Stomach (tissue), 19 donors: ENCODE measurements at places on chromosomes 11 and 22. TPM values are rescaled to one million over a fixed set of nuclear protein-coding genes. Genes with fewer than 3 reads are reported as not detected.

- H3K27ac ChIP-seq: peak overlapping the region; percentile 74
- H3K4me1 ChIP-seq: no peaks in the 10 kb centered on the region
- DNase-seq: no peak
- no peaks in the 10 kb centered on the region for H3K36me3 ChIP-seq
Observed at GRCh38 chr11:85811624-85812023, 683 bp upstream of the SYTL2 start.

DNA sequence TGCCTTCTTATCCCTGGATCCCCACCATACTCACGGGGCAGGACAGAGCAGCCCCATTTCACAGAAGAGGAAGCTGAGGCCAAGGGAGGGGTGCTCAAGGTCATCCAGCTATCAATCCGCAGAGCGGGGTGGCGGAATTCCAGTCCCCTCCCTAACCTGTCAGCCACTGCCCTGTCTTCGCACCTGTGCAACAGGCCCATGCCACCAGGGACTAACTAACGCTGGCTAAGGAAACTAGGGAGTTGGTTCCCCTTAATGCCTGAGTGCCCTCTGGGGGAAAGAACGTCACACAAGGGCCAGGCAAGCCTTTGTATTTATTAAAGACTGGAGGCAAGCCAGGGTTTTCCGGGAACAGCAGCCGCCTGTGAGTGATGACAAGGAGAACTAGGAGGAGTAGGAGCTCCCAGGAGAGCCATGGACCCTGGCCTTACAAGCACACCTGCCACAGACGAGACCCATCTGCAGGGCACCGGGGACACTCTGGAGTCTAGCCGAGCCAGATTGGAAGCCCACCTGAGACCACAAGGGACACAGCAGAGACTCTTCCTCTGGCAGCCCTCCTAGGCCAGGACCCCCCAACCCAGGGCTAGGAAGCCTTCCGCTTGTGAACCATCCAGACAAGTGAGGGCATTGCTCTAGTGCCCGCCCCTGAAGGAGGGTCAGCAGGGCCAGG is 64.4 kb downstream of the MYH9 start:
- H3K27ac ChIP-seq: peak overlapping the region; percentile 95
- H3K27me3 ChIP-seq: no peaks in the 10 kb centered on the region
- H3K36me3 ChIP-seq: peaks cover 89% of the 10 kb centered on the region
- peaks cover 59% of the 10 kb centered on the region for H3K4me1 ChIP-seq

- no peak overlapping the region for H3K27ac ChIP-seq
- H3K4me1 ChIP-seq: peaks cover 46% of the 10 kb centered on the region
- peaks cover 52% of the 10 kb centered on the region for H3K36me3 ChIP-seq
- H3K4me3 ChIP-seq: no peak overlapping the region
Observed at GRCh38 chr11:61297746-61298145, 2.6 kb upstream of the VWCE start.

- H3K4me1 ChIP-seq: no peaks in the 10 kb centered on the region
- H3K36me3 ChIP-seq: no peaks in the 10 kb centered on the region
- H3K27ac ChIP-seq: no peak overlapping the region
- H3K4me3 ChIP-seq: no peak overlapping the region
- H3K27me3 ChIP-seq: no peaks in the 10 kb centered on the region
Observed at GRCh38 chr11:20966489-20966888, 297.1 kb downstream of the NELL1 start.

GRCh38 chr11:44324749-44325525 is 15.0 kb upstream of the ALX4 start:
- peaks cover under 1% of the 10 kb centered on the region for H3K4me1 ChIP-seq
- peaks cover 100% of the 10 kb centered on the region for H3K27me3 ChIP-seq
- DNase-seq: no peak
- no peak overlapping the region for H3K27ac ChIP-seq
- no peak overlapping the region for H3K4me3 ChIP-seq

- no peak for DNase-seq
- H3K27me3 ChIP-seq: no peaks in the 10 kb centered on the region
- H3K27ac ChIP-seq: peak overlapping the region; percentile 82
- H3K36me3 ChIP-seq: peaks cover 41% of the 10 kb centered on the region
- no peak overlapping the region for H3K4me3 ChIP-seq
Observed at GRCh38 chr22:36467946-36468345, 13.5 kb downstream of the TXN2 start.

GRCh38 chr22:33139937-33140336 is 81.8 kb upstream of the SYN3 start:
- no peak for DNase-seq
- no peaks in the 10 kb centered on the region for H3K27me3 ChIP-seq
- H3K4me3 ChIP-seq: no peak overlapping the region

DNA sequence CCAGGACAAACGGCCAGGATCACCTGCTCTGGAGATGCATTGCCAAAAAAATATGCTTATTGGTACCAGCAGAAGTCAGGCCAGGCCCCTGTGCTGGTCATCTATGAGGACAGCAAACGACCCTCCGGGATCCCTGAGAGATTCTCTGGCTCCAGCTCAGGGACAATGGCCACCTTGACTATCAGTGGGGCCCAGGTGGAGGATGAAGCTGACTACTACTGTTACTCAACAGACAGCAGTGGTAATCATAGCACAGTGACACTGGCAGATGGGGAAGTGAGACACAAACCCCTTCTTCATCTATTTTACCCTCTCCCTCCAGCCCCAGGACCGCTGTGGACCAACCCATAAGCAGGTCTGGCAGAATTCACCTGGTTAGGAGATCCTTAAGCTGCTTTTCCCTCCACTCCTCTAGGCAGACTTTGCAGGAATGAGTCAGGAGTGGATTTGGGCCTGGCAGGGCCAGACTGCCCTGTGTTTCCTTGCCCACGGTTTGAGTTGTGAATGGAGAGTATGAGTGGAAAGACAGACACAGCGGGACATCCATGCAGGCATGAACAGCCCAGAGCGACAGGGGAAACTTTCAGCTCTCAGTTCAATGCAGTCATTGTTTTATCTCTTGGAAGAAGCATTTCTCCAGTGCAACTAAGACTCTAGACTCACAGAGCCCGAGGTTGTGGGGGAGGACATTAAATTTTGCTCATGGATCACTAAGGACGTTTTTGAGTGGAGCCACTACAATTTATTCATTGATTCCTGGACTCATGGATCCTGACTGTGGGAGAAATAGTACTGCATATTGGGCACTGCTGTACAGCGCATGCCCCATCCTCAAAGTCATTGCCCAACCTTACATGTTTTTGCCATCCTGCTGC is 75.3 kb upstream of the IGLL5 start:
- H3K27ac ChIP-seq: no peak overlapping the region
- no peaks in the 10 kb centered on the region for H3K36me3 ChIP-seq
- no peak for DNase-seq
- no peak overlapping the region for H3K4me3 ChIP-seq

- H3K27me3 ChIP-seq: no peaks in the 10 kb centered on the region
- DNase-seq: no peak
- no peak overlapping the region for H3K27ac ChIP-seq
- no peak overlapping the region for H3K4me3 ChIP-seq
- H3K4me1 ChIP-seq: peaks cover 87% of the 10 kb centered on the region
Observed at GRCh38 chr22:21587803-21588611, 20.5 kb downstream of the UBE2L3 start.

- no peak overlapping the region for H3K4me3 ChIP-seq
- H3K27me3 ChIP-seq: no peaks in the 10 kb centered on the region
- DNase-seq: no peak
- no peaks in the 10 kb centered on the region for H3K4me1 ChIP-seq
Observed at GRCh38 chr11:117501237-117501898, 173.7 kb downstream of the CEP164 start.

GRCh38 chr11:79110321-79110720 is 330.5 kb downstream of the TENM4 start:
- H3K4me1 ChIP-seq: no peaks in the 10 kb centered on the region
- DNase-seq: no peak
- no peaks in the 10 kb centered on the region for H3K36me3 ChIP-seq
- no peaks in the 10 kb centered on the region for H3K27me3 ChIP-seq
- no peak overlapping the region for H3K27ac ChIP-seq
- H3K4me3 ChIP-seq: no peak overlapping the region

- H3K36me3 ChIP-seq: peaks cover 36% of the 10 kb centered on the region
- DNase-seq: peak; percentile 100
- peak within 1 kb of the TSS; percentile 72 for H3K4me3 ChIP-seq
Observed at GRCh38 chr22:36528795-36529751, at the start of gene EIF3D. TSS of gene EIF3D (minus strand) at chr22:36529166. CDS start at chr22:36526121, 3,045 bp downstream.

- no peak for DNase-seq
- H3K4me1 ChIP-seq: peaks cover 12% of the 10 kb centered on the region
- no peak overlapping the region for H3K27ac ChIP-seq
- no peaks in the 10 kb centered on the region for H3K27me3 ChIP-seq
- no peaks in the 10 kb centered on the region for H3K36me3 ChIP-seq
Observed at GRCh38 chr22:40453671-40454070, 83.3 kb downstream of the SGSM3 start.

GRCh38 chr11:69880826-69881445 is 61.7 kb upstream of the FGF3 start:
- H3K4me1 ChIP-seq: no peaks in the 10 kb centered on the region
- H3K4me3 ChIP-seq: no peak overlapping the region
- H3K27me3 ChIP-seq: no peaks in the 10 kb centered on the region

DNA sequence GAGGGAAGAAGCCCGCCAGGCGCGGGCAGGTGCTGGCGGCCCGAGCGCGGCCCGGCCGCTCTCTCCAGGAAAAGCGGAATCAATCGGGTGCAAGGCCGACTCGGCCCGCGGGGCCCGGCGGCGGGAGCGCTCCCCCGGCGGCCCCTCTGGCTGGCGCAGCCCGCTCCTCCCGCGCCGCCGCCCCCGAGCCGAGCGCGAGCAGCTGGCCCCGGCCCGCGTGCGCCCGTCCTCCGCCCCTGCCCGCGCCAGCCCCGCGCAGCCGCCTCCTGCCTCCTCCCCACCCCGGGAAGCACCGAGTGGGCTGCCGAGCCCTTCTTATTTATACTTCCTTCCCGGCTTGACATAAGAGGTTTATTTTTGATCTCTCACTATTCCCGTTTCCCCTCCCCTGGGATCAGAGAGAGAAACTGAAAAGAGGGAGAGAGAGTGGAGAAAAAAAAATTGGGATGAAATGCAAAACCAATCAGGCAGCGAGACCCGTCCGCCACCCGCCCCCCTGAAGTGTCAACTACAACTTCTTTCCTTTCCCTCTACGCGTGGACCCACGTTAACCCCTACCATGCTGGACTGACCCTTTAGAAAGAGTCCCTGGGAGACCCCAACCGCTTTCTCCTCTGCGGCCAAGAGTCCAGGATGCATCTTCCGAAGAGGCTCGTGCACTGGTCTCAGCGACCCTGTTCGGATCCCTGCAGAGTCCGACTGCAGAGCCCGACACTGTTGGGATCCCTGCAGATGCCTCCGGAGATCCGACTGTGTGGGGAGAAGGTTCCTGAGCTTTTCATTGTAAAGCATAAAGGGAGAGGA is at the start of gene ADAMTS8:
TSS of gene ADAMTS8 (minus strand) at position 294 of the 804 bp plus-strand sequence. CDS start 323 bp downstream, outside the sequence.
- H3K4me3 ChIP-seq: peak within 1 kb of the TSS; percentile 53
- peaks cover 31% of the 10 kb centered on the region for H3K4me1 ChIP-seq
- H3K36me3 ChIP-seq: no peaks in the 10 kb centered on the region
- peaks cover 6% of the 10 kb centered on the region for H3K27me3 ChIP-seq

DNA sequence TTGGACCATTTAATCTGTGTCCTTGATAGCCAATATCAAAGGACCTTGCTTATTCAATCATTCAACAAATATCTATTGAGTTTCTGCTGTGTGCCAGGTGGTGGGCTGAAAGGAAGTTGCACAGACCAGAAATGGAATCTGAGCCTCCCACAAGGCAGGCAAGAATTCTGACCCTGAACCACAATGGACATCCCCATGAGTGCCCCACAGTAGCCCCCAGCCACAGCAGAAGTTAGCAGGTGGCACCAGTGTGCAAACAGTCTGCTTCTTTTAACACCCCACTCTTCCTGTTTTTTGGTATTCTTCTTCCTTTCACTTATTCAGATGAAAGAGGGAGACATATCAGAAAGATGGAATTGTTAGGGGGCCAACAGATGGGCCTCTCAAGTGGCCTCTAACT is 12.2 kb upstream of the SERPING1 start:
- H3K27me3 ChIP-seq: no peaks in the 10 kb centered on the region
- no peaks in the 10 kb centered on the region for H3K36me3 ChIP-seq
- no peak overlapping the region for H3K4me3 ChIP-seq
- no peak overlapping the region for H3K27ac ChIP-seq

DNA sequence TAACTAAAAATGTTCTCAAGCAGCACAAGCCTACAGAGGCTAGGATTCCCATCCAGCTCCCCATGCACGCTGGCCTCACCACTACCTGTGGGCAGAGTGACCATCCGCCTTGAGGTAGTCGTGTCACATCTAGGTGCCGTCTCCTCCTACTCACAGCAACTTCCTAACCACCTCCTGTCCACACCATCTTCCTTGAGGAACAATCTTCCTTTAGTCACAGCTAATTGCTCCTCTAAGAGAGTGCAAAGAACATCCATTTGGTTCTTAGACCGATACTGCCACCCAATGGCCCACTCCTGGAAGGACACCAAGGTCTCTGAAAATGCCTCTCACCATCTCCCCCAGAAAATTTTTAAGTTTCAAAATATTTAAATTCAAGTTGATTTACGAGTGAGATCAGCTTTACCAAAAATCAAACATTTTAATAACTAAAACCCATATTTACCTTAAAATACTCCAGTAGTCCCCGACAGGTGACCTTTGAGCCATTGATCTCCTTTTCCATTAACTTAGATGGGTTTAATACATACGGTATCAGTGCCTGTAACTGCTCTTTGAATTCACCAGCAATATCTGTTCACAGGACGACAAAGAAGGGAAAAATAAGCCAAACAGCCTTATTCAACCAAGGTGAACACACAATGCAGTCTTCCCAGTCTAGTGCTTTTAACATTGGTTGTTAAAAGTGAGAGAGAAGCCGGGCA is 21.7 kb upstream of the PLAAT3 start:
- H3K36me3 ChIP-seq: peaks cover 82% of the 10 kb centered on the region
- DNase-seq: peak; percentile 84
- H3K27ac ChIP-seq: no peak overlapping the region
- peaks cover 6% of the 10 kb centered on the region for H3K4me1 ChIP-seq

BBOX1 gene
- total RNA-seq: 2.3 TPM

KRTAP5-2 gene
- not detected for total RNA-seq

GUCY1A2 gene
- 2.6 TPM for total RNA-seq

CABP4 gene
- not detected for total RNA-seq

CLMP gene
- total RNA-seq: 43.2 TPM

SULT4A1 gene
- 2.2 TPM for total RNA-seq
